ENCODE measurements at places on chromosomes 1 and 21.

DNA sequence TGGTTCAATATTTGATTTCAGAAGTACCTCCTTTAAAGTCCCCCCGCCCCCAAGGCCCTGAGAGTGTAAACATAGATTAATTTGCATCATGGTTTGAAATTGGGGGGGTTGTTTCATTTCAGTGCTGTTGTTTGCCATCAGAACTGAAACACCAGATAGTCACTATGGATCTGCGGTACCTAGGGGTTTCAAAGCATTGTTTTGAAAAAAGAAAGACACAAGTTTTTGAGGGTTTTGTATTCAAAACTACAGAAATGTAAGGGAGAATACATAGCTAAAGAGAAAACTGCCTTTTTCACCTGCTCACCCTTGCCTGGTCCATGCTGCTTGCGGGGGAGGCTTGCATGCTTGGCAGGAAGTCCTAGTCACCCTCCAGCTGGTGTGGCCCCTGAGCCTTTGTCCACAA lies 59.3 kb downstream of the ACP6 start:
- no peak for DNase-seq

DNA sequence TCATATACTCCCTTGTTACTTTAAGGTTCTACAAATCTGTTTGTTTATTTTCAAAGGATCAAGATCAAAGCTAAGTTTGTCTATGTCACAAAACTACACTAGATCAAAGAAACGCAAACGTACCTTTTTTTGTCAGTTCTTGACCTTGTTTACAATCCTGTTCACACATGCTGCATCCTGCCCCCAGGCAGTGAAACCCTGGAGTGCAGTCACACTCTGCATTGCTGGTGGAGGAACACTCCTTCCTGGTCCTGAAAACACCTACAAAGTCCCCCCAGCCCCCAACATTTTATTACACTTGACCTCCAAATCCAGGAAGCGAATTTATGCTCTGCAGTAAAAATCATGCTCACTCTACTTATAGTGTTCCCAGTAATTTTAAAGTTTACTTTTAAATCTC lies 2.6 kb downstream of the TNFRSF9 start:
- DNase-seq = no peak

DNA sequence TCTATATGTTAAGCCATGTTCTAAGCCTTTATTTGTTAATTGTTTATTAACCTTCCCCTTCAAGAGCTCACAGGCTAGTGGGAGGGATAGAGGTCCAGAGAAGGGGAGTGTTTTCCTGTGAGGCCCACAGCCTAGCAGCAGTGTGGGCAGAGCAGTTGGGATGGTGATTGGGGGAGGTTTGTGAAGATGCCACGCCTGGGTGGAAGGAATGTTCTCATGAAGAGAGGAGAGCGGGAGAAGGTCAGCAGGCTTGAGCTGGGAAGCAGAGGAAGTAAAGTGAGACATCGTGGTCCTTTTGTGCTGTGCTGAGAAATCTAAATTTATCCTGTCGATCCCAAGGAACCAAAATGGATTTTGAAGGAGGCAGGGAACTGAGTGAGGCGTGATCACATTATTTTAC lies 42.6 kb downstream of the TRAPPC10 start:
- DNase-seq = no peak

DNA sequence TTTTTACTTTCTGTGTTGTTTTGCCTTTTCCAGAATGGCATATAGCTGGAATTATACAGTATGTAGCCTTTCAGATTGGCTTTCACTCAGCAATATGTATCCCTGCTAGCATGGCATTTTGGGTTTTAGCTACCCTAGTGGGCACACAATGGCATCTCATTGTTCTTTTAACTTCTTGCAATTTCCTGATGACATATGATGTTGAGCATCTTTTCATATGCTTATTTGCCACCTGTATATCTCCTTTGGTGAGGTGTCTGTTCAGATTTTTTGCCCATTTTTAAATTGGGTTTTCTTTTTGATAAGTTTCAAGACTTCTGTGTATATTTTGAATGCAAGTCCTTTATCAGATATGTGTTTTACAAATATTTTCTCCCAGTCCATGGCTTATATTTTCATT lies 14.0 kb downstream of the TSEN15 start:
- no peak for DNase-seq

- DNase-seq = no peak
Measured at GRCh38 chr1:19925342-19926070, 2.1 kb upstream of the PLA2G2E start.

Measured in hypothalamus (tissue), 51 donors.